ENCODE measurements at places on chromosomes 1 and 21.

DNA sequence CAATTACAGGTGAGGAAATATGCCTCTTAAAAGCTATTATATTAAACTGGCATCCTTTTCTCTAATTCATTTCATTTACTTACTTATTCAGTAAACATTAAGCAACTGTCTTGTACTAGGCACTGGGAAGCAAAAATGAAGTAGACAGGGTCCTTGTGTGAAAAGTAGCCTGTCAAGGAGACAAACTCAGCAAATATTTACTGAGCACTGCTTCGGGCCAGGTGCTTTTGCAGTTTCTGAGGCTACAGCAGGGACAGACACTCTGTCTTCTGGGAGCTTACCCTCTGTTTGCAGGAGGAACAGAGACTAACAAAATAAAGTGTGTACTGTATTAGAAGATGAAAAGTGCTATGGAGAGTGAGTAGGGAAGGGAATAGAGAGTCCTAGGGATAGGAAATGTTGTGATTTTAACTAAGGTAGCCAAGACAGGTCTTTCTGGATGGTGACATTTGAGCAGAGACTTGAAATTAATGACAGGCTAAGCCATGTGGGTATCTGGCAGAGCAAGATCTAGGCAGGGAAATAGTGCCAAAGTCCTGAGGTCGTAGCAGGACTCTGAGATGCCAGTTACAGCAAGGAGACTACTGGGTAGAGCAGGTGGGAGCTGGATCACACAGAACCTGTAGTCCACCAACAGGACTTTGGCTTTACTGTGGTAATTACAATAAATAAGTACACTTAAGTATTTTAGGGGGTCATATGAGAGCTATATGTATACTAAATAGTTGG, 133.0 kb downstream of the ITSN1 start:
- no peak for DNase-seq

DNA sequence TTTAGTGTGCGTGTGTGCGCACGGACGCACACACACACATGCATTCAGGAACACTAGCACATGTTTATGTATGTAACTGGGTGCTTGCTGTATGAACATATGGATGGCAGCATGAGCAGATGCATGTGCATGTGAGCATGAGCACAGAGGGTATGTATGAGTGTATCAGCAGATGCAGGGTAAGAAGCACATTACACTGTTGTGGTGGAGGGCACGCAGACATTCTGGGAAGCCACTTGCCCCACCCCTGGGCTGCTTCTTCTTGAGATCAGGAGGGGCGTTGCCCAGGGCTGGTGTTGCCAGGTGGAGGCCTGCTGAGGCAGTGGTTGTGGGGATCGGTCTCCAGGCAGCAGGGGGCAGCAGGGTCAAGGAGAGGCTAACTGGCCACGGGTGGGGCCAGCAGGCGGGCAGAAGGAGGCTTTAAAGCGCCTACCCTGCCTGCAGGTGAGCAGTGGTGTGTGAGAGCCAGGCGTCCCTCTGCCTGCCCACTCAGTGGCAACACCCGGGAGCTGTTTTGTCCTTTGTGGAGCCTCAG, 3.9 kb upstream of the P3R3URF start:
- DNase-seq, result peak; percentile 20

- DNase-seq, result no peak
These were observed 6.3 kb upstream of the CTTNBP2NL start for GRCh38 chr1:112389689-112390088.

DNA sequence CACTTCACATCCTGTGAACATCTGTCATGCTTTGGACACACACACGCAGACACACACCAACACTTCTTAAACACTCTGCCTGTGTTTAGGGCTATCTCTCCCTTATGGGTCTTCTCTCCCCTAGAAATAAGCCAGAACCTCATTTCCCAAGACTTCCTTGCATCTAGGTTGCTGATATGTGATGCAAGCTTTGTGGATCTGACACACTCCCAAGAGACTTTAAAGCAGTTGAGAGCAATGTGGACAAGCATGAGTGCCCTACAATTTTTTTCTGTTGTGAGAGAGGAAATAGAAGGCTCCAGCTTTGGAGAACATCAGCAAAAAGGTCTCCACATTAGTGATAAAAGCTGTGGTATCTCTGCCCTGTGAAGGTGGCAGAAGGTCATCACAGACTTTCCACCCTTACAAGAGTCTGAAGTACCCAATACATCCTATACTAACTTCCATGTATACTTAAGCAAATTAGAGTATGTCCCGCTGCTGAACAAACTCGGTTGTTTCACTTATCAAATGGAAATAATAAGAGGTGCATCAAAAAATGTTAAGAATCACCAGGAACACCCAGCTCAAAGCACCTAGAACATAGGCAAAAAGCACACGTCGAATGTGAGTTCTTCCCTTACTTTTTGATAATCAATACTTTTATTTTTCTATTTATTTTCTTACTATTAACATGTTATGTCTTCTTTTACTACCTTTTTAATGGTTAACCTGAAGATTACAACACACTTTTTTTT, 267.6 kb downstream of the SETD4 start:
- DNase-seq, result no peak

GRCh38 chr1:114208714-114209113, 55.0 kb upstream of the SYT6 start:
- no peak for DNase-seq

DNA sequence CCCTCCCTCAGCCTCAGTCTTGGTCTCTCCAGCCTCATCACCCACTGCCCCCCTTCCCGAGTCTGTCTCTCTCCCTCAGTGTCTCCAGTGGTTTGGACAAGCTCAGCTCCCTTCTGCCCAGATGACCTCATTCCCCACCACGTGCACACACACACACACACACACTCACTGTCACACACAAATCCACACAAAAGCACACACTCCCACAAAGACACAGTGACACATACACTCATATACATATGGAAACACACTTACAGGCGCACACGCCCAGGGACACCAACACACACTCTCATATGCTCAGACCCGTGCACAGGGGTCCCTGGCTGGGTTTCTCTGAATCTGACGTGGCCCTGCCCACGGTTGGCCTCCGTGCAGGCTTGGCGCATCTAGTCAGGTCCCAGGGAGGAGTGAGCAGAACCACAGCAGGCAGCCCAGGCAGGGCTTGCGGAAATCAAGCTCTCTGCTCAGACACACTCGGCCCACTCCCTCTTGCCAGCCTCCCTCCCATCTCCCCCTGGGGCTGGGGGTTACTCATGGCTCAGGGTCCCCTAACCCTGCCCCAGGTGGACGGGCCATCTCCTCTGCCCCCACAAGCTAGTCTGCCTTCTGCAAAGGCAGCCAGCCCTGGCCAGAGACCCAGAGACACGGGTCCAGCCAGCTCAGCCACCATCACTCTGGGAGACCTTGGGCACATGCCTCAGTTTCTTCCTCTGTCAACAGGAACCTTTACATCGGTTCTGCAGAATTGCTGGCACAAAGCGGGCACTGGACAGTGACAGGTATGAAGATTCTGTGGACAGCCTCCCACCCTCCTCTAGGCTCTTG, 38.5 kb upstream of the FAM131C start:
- DNase-seq, result peak; percentile 87

DNA sequence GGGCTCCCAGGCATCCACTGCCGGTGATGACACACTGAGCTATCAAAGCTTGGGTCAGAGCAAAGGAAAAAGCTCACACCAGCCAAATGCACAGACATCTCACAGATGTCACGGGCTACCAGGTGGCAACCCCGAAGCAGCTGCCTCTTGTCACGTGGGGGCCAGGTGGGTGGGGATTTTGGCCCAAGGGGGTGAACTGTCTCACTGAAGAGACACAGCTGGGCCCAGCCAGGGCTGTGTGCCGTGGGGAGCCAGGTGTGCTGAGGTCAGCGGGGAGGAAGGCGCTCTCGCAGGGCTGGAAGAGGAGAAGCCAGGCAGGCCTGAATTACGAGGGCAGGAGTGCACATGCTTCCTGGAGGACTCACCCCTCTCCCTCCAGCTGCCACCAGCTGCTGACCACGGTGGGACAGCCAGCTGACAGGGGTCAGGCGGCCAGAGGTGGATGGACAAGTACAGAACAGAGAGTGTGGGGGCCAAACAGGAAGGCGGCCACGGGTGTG, 32.4 kb downstream of the KCNN3 start:
- DNase-seq, result no peak

DNA sequence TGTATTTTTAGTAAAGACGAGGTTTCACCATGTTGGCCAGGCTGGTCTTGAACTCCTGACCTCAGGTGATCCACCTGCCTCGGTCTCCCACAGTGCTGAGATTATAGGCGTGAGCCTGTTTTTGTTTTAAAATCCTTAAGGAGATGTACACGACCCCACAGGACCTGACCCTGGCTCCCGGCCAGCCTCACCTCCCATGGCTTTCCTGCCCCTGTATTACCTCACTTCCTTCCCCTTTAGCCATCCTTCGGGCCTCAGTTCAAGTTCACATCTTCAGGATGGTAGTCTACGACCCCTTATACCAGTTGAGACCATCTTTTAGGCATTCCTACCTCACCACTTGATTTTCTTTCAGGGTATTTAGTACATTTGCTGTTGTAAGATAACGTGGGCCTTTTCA, 36.3 kb downstream of the TCP10L start:
- DNase-seq, result no peak

DNA sequence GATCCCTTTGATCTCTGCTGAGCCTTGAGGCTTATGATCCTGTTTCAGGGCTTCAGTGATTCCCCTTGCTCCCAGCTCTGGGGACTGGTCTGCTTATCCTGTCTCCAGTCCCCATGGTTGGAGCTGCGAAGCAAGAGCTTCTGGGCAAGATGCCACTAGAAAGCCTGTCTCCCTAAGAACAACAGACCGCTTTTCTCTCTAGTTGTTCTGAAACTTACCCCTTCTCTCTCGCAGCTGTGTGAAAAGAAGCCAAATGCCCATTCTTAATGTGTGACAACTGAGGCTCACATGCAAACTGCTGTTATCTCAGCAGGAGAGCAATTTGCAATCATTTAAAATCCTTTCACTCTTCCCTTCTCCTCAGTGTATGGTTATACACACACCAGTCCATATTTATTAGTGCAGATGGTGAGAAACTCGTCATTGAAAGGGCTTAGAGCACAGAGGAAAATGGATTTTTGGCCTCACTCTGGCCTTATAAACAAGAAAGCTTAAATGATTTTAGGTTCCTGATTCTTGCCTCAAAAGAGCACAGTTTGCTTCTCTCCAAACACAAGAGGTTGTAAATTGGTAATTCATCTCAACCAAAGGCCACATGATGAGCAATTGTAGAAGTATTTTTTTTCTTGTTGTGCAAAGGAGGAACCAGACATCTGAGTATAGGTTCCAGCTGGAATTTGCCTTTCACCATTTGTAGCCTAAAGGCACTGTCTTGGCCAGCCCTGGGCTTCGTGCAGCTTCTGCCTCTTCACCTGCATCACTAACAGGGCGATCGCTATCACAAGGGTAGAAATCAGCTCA, 179.2 kb upstream of the LMO4 start:
- peak; percentile 86 for DNase-seq

DNA sequence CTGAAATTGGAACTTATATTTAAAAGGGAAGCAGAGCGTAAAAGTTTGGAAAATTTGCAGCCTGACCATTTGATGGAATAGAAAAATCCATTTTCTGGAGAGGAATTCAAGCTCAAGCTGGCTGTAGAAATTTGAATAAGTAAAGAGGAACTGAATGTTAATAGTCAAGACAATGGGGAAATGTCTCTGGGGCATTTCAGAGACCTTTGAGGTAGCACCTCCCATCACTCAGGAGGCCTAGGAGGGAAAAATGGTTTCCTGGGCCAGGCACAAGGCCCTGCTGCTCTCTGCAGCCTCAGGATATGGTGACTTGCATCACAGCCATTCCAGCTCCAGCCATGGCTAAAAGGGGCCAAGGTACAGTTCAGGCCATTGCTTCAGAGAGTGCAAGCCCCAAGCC, 17.6 kb upstream of the TSHB start:
- DNase-seq, result no peak

DNA sequence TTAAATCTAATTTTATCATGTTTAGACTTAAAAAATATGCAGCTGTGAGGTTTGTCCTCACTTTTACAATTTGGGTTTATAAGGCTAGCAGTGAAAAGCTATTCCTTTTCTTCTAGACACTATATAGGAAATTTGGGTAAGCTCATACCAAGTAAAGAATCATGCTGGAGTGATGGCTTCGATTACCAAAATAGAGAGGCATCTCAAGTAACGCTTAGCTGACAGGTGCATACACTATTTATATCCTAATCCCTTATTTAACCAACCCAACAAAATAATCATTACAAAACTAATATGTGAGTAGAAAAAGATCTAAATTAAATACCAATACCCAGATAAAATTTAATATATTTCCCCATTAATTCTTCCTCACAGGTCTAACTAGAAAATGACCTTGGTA, 193.2 kb downstream of the LHX8 start:
- no peak for DNase-seq

GRCh38 chr1:56472860-56473259, 106.5 kb downstream of the PLPP3 start:
- no peak for DNase-seq

GRCh38 chr1:168767894-168768584, 39.0 kb upstream of the DPT start:
- DNase-seq, result peak; percentile 65

DNA sequence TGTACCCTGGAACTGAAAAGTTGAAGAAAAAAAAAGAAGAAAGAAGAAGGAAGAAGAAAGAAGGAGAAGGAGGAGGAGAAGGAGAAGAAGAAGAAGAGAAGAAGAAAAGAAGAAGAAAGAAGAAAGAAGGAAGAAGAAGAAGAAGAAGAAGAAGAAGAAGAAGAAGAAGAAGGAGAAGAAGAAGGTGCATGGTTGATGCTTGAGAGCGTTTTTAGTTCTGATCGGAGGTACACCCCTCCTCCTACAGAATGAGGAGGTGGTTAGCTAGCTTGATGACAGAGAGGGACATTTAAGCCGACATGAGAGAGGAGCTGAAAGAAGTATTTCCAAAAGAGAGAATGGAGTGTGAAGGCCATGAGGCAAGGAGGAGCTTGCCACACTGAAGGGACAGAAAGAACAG, 5.6 kb upstream of the ZNF362 start:
- DNase-seq, result no peak

DNA sequence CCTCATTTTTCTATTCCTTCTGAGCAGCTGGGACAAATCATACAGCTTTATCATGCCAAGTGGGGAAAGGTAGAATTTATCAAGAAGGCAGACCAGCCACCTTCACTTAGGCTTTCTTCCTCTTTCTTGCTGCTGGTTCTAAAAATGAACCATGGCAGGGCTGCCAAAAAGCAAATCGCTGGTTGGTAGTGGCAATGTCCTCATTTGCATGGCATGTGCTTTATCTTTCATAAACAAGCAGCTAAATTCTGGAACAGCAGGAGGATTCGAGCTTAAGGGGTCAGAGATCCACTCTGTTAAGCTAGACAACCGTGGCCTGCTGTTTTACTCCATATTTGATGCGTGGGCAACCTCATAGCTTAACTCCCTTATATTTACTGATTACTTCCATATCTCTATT, 91.3 kb downstream of the RPE65 start:
- no peak for DNase-seq
